EL (cell line): ENCODE measurements at places on chromosomes 7 and 10.

DNA sequence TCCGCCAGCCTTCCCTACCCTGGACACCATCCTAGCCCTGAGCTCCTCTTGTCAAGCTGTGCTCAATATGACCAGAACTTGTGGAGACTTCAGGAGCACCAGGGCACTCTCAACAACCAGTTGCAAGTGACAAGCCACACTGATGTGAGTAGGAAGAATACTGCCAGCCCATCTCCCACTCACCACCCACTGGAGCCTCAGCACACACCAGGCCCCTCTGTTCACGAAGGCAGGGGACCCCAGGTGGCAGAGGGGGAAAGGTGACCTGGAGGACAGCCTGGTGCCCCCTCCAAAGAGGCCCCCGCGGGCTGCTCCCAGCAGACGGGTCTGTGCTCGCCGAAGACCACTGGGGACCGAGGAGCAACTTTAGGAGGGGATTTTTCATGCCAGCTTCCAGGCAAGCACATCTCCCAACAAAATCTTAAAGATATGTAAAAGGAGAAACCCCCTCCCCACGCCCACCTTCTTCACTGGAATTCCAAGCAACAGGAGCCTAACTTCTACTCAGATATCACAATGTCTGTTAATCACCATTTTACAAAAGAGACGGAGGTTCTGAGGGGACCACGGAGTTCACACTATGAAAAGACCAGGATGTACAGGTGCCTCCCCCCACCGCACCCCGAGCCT lies 1.0 kb downstream of the MMD2 start:
- DNase-seq: no peak

DNA sequence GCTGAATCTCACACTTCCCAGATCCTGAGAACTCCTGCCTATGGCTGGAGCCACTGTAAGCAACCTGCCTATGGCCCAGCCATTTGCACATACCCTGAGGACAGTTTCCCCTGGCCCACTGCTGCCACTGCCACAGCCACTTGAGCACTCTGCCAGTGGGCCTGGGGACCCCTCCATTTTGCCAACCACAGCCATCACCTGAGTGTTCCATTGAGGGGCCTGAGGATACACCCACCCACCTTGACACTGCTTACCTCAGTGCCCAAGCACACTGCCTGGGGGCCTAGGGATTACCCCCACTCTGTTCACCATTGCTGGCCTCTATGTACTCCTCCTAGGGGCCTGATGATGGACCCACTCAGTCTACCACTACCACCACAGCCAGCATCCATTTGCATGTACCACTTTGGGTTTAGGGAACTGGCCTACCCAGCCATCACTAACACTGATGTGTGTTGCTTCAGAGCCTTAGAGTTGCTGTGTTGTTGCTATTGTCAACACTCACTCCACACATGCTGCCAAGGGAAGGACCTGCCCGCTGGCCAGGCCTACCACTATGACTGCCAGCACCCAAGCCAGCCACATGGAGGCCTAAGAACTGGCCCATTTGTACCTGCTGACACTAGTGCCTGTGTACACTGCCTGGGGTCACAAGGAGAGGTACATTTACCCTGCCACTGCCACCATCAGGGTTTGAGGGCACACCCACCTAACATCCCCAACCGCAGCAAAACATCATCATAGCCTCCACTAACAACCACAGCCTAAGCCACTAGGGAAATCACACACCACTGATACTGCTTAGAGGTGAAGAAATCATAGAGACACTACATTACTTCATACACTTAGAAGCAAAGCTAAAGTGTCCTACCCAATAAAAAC lies 45.9 kb upstream of the ANTXRL start:
- no peak for DNase-seq

DNA sequence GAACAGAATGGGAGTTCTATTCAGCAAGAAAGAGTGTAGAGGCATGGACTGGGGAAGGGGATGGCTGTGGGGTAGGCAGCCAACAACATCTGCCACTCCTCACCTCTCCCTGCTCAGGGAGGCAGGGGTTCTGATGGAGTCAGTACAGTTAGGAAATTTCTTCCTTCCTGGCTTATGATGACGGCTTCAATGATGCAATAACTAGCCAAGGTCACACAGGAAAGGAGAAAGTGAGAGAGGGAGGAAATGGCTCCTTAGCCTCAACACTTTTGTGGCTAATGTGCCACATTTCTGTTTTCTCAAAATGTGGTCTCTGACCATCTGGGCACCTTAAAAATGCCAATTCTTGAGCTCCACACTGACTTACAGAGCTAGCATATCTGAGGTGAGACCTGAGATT lies 79.3 kb upstream of the PDZD8 start:
- DNase-seq: peak; percentile 45

GRCh38 chr7:129351320-129351719 lies 82.9 kb upstream of the STRIP2 start:
- DNase-seq: peak; percentile 28

DNA sequence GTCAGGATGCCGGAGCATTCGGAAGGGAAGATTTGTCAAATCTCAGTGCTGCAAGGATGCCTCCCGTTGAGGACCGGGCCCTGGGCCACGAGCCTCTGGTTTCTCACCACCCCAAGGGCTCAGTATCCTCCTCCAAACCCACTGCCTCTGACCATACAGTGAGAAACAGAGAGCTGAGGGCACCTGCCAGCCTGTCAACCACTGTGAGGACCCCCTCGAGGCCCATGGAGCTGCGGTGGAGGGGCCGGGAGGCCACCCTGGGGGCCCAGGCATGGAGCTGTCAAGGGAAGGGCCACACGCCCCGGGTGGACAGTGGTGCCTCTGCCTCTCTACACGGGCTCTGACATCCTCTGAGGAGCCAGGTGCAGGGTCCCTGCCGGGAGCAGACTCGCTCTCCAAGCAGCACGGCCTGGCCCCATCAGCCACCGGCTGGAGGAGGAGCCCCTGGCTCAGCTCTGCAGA lies 248.0 kb upstream of the TCERG1L start:
- no peak for DNase-seq

- peak; percentile 29 for DNase-seq
Observed at GRCh38 chr7:127514499-127514898, 70.9 kb downstream of the GCC1 start.

GRCh38 chr10:24382045-24382444 lies 173.1 kb downstream of the KIAA1217 start:
- DNase-seq: no peak

GRCh38 chr7:80806663-80807062 lies 112.2 kb downstream of the SEMA3C start:
- DNase-seq: no peak
